ENCODE measurements at places on chromosomes 4 and X.

DNA sequence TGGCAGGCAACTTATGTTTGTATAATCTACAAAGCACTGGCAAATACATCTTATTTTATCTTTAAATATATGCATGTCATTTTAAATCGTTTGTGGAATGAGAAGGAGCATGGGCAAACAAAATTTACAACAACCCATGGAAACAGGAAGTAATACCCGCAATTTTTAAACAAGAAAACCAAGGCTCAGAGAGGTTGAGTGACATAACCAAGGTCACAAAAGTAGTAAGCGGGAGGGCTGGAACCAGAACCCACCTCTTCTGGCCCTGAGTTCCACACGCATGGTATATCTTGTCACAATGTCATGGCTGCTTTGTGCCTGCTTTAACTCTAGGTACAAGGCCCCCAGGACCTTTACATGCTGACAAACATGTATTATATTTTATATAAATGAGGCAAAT, 52.9 kb downstream of the SLC7A11 start:
- no peak for DNase-seq

GRCh38 chr4:99885063-99885664, 9.1 kb downstream of the LAMTOR3 start:
- DNase-seq: no peak

DNA sequence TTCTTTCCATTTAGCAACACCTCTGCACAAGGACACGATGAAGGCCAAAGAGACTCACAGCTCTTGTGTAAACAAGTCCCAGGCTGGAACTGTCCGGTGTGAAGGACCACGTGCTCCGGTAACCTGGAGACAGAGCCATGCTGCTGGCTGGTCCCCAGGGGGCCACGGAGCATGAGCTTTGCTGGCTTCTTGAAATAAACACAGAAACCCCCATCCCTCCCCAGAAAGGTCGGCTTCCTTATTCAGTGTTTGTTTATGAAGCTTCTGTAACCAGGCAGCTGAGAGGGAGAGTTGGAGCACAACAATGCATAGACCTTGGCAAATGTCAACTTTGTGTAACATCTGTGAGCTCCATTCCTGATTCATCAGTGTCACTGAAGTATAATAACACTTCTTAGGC, 109.4 kb downstream of the GPR143 start:
- DNase-seq: no peak

GRCh38 chr4:23881052-23881501, 8.8 kb downstream of the PPARGC1A start:
- no peak for DNase-seq

GRCh38 chr4:95761871-95762270, 78.0 kb upstream of the PDHA2 start:
- no peak for DNase-seq

DNA sequence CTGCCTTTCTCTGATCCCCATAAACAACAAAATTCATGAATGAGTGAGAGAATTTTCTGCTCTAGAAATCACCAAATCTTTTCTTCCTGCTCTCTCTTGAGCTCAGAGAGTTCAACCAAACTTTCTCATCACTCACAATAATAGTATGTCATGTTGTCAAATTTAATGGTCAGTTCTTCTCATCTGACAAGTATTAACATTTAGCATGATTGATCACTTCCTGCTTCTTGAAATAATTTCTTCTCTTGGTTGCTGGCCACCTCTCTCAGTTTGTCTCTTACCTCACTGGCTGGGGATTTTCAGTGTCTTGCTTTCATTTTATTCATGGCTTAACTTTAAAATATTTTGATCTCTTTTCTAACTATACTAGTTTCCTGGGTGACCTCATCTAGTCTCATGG, 25.5 kb upstream of the FGF5 start:
- DNase-seq: no peak

Measured in activated CD8-positive, alpha-beta memory T cell treated with anti-CD3 and anti-CD28 coated beads, Interleukin-2, amount 50 U/mL, for 4 hours (primary cell).